ENCODE measurements at places on chromosomes 2 and 18.

DNA sequence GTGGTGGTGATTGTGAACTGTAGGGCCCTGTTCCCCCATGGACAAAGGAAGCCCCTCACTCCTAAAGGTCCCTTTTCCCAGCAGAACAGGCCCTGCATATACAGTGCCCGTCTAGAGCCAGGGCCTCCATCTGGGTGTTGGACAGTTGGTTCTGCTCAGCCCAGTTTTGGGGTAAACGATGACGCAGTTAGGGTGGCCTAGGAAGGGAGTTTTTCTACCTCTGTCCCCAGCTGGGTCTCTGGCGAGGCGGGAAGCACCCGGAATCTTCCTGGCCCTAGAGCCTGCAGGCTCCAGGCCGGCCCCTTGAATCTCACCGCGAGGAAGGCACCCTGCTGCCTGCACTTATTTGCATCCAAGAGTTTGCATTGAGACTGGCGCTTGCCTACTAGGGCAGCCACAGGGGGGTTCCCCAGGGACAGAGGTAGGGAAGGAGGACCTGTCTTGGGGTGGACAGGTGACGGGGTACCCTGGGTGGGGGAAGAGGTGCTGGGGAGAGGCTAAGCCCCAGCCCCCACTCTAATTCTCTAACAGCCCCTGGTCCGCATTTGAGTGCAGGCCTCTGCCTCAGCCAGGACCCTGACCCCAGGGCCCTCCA lies 529 bp upstream of the MTA3 start:
- DNase-seq = peak; percentile 67

DNA sequence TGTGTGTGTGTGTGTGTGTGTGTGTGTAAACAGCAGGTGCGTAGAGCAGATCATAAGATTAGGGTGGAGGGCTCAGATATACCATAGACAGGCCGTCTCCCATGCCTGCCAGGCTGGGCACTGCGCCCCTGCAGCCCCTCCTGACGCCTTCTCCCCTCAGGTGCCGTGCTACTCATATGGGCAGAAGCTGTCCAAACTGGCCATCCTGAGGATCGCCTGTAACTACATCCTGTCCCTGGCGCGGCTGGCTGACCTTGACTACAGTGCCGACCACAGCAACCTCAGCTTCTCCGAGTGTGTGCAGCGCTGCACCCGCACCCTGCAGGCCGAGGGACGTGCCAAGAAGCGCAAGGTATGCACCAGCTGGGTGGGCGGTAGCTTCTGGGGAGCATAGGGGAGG lies 10.0 kb downstream of the ATOH8 start:
- DNase-seq = no peak

- DNase-seq = no peak
Observed at GRCh38 chr2:179268277-179268925, 3.8 kb upstream of the SESTD1 start.

GRCh38 chr18:36559149-36559857 lies 261.8 kb downstream of the FHOD3 start:
- DNase-seq = peak; percentile 20

DNA sequence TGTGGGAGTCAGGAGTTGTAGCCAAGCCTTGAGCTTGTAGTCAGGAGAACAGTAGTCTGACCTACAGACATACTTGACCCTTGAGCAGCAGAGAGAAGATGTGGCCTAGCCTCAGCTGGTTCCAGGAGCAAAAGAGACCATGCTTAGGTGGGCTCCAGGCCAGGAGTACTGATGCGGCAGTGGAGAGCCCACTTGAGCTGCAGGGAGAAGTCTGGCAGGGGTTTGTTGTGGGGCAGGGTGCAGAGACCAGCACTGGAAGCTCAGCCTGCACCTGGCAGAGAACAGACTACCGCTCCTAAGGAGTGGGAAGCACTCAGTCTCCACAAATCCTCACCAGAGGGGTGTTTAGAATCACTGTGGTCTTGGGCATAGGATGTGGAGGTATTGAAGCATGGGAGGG lies 197.9 kb downstream of the TPGS2 start:
- no peak for DNase-seq

- no peak for DNase-seq
Observed at GRCh38 chr2:124039762-124040291, 14.7 kb downstream of the CNTNAP5 start.

GRCh38 chr18:79516441-79516931 lies 120.8 kb downstream of the NFATC1 start:
- no peak for DNase-seq

- no peak for DNase-seq
Observed at GRCh38 chr2:43144263-43144662, 82.1 kb downstream of the ZFP36L2 start.

GRCh38 chr2:168210216-168210894 lies 37.0 kb downstream of the STK39 start:
- no peak for DNase-seq

GRCh38 chr2:176597916-176598315 lies 328.7 kb downstream of the MTX2 start:
- no peak for DNase-seq

DNA sequence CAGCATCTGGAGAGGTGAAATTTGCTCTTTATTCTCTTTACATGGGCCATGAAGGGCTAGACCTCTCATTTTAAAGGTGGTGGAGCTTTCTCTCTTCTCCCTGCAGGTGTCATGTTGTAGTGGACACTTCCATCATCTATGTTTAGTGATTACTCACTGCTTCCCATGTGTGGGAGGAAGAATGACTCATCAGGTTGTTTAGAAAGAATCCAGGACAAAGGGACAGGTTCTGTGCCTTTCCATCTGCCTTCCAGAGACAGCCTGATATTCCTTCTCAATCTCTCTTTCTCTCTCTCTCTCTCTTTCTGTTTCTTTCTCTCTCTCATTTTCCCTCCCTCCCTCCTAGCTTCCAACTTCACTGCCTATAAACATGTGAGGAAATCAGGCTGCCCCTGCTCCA lies 38.7 kb downstream of the SCG2 start:
- no peak for DNase-seq

DNA sequence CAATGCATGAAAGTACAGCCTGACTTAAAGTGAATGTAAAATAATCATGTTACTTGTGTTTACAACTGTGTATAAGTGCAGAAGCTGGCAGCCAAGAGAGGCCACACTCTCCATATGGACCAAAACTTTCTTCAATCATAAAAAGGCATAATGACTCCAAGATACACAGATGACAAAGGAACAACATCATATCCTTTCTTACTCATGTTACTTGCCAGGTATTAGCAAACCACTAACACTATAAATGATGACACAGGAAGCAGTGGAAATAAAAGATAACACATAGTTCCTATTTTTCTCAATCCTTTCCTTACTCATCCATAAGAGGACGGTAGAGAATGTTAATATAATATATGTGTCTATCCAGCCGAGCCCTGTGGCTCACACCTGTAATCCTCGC lies 400.0 kb upstream of the CDH2 start:
- DNase-seq = no peak

GRCh38 chr2:236673126-236673822 lies 103.6 kb downstream of the ACKR3 start:
- DNase-seq = no peak

GRCh38 chr2:224058048-224058775 lies 19.1 kb upstream of the SERPINE2 start:
- DNase-seq = no peak
